ENCODE measurements at places on chromosomes 12 and 14.
A peak's percentile ranks its signal among the peaks of the same experiment; 100 is the strongest.

DNA sequence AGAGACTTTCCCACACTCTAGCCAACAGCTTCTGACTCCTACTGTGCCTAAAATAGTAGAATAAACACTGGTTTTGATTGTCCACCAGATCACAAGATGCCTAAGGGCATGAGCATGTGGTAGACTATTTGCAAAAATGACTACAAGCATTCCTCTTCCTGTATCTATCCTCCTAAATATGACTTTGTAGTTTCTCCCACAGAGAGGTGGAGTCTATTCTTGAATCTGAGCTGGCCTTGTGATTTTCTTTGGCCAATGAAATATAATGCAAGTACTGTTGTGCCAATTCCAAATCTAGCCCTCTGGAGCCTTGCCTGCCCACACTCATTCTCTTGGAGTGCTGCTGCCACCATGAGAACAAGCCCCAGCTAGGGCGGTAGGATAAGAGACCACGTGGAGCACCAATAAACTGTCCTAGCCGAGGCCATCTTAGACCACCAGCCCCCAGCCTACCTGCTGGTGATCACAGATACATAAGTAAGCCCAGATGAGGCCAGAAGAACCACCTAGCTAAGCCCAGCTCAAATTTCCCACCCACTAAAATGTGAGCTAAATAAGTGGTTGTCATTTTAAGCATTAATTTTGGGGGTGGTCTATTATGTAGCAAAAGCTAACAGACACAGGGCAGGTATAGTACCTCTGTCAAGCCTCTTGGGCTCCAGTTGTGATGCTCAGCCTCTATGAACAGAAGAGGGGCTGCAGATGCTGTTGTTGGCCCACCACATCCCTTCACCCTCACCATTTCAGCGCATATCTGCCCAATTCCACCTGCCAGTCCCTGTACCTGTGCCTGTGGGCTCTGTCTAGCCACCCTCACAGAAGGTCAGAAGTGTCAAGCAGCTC, 17.9 kb downstream of the ZFP36L1 start:
- DNase-seq, result no peak

GRCh38 chr12:6280053-6280469, 30.4 kb upstream of the PLEKHG6 start:
- no peak for DNase-seq

DNA sequence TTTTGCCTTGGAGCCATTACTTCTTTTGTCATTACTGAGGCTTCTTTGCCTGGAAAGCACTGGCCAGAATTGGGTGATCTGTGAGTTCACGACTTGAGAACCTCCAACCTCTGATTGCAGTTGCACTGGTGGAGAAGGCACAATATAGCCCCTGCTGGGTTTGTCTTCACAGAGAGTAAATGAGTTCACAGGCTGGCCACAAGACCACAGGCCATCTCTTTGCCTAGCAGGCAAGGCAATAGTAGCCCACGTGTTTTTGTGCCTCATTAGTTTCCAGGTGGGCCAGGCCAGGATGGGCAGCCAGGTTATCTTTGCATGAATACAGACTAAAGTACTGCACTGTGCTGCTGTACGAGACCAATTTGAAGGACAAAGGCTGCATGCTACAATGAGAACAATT, 468.8 kb downstream of the NRXN3 start:
- no peak for DNase-seq

DNA sequence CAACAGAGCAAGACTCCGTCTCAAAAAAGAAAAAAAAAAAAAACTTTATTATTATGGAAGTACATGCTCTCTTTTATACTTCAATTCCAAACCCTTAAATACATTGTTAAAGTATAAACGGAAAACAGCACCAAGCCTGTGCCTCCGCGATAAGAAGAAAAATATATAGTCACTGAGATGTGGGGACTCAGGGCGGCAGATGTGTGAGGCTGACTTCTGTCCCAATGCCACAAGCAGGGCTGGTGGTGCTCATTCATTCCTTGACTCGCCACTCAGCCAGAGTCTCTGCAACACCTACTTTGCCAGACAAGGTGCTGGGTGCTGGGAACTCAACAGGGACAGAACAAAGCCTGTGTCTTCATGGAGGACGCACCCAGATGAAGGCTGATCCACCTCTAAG, 13.8 kb downstream of the LGMN start:
- no peak for DNase-seq

GRCh38 chr12:114006482-114007425, 40.6 kb upstream of the RBM19 start:
- DNase-seq, result no peak

- DNase-seq, result no peak
Measured at GRCh38 chr12:83335748-83336147, 649.0 kb downstream of the TMTC2 start.

GRCh38 chr12:94147387-94147990, 888 bp upstream of the PLXNC1 start:
- no peak for DNase-seq

DNA sequence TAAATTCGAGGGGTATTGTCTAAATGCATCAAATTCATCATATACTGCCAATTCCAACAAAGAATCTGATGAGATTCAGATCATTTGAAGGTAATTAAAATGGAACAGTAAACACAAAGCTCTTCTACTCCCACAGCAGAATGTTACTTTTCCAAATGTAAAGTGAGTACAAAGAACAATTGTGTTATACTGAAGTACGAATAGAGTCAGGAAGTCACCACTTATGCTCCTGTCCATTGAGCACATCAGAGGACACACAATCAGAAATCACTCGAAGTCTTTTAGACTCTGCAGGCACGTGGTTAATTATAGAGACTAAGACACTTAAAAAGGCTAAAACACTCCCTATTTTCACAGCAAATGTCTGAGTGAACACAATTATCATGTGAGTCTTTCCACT, 388.5 kb upstream of the MIS18BP1 start:
- no peak for DNase-seq

- no peak for DNase-seq
Measured at GRCh38 chr12:718756-719102, 33.6 kb upstream of the WNK1 start.

GRCh38 chr14:81261176-81261575, 40.4 kb upstream of the GTF2A1 start:
- no peak for DNase-seq

DNA sequence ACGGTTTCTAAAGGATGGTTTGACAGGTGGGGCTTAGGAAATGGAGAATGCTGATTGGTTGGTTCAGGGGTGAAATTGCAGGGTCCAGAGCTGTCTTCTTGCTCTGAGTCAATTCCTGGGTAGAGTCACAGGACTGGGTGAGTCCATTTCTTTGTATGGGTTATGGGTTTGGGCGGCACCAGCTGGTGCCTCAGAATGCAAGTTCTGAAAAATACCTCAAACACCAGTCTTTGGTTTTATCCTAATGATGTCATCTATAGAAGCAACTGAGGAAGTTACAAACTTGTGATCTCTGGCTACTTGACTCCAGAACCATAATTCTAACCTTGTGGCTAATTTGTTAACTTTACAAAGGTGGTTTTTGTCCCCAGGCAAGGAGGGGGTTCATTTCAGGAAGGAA, 47.6 kb upstream of the EIF5 start:
- DNase-seq, result no peak

- no peak for DNase-seq
Measured at GRCh38 chr14:59297071-59297776, 108.8 kb downstream of the DAAM1 start.

- DNase-seq, result no peak
Measured at GRCh38 chr12:80196419-80196818, 97.1 kb downstream of the OTOGL start.

- DNase-seq, result no peak
Measured at GRCh38 chr14:105087308-105087962, 22.2 kb upstream of the GPR132 start.

DNA sequence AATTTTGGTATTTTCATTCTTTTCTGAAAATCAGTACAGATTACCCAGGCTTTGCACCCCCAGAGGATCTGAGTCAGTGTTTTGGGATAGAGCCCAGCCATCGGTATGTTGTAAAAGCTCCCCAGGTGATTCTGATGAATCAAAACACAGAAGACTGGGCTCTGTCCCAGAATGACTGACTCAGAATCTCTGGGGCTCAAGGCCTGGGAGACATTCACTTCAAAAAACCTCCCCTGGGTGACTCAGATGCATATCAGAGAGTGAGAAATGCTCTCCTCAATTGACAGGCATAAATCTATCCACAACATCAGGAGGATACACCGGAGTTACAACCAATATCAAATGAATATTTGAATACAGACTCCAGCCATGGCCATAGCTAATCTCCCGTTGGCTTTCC, 32.6 kb downstream of the SLC35F4 start:
- DNase-seq, result peak; percentile 2

DNA sequence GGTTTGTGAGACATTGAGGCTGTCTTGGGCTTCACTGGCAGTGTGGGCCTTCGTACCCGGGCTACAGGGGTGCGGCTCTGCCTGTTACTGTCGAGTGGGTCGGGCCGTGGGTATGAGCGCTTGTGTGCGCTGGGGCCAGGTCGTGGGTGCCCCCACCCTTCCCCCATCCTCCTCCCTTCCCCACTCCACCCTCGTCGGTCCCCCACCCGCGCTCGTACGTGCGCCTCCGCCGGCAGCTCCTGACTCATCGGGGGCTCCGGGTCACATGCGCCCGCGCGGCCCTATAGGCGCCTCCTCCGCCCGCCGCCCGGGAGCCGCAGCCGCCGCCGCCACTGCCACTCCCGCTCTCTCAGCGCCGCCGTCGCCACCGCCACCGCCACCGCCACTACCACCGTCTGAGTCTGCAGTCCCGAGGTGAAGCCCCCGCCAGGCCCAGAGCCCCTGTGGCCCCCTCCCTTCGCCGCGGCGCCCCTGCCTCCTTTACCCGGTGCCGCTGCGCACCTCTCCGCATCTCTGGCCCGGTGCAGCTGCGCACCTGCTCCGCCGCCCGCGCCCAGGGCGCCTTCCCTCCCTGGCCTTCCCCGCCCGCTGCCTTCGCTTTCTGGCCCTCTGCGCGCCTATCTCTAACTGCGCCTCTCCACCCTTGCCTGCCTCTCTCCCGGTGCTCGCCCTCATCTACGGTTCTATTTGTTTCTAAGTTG, at the start of gene ENO2:
Gene ENO2 (plus strand): TSS at position 335 of the 701 bp plus-strand sequence. CDS start 1,253 bp downstream, outside the sequence.
- peak; percentile 82 for DNase-seq

GRCh38 chr12:59768031-59768430, 172.2 kb downstream of the SLC16A7 start:
- DNase-seq, result no peak

DNA sequence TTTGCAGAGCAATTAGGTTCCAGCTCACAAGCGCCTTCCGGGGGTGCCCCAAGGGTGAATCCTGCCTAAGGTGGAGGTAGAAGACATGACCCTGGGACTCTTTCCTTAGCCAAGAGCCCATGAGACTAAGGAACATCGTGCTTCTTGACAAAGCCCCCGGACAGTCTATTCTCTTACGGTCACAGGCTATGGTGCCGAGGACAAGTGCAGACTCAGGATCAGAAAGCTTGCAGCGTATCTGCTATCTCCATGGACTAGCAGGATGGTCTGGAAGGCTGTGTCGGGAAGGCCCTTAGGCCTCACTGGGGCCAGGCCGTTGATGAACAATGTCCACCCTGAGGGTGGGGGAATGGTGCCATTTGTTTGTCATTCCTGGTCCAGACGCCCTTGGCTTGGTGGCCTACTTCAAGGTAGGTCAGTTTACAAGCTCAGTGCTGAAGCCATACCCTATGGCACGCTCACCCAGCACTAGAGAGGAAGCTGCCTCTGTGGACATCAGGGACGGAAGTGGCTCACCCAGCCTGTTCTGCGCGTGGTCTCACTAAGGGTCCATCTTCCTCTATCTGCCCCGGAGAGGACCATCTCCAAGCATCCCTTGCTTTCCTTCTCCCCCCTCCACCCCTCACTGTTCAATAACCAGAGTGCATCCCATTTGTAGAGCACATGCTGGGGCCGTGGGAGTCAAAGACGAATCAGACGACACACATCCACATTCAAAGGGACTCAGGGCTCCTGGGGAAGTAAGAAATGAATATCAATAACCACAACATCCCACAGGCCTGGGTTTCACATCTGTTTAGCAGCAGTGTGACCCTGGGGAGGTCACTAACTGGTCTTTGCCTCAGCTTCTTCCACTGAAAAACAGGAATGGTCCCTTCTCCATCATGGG, 45.0 kb upstream of the IQSEC3 start:
- peak; percentile 19 for DNase-seq

DNA sequence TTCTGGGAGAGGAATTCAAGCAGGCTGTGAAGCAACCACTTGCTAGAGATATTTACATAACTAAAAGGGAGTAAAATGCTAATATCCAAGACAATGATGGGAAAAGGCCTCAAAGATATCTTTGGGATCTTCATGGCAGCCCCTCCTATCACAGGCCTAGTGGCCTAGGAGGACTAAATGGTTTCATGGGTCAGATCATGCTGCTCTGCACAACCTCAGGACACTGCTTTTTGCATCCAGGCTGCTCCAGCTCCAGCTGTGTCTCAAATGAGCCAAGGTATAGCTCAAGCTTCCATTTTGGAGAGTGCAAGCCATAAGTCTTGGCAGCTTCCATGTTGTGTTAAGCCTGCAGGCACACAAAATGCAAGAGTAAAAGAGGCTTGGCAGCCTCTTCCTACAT, 195.6 kb upstream of the SSTR1 start:
- DNase-seq, result no peak

DNA sequence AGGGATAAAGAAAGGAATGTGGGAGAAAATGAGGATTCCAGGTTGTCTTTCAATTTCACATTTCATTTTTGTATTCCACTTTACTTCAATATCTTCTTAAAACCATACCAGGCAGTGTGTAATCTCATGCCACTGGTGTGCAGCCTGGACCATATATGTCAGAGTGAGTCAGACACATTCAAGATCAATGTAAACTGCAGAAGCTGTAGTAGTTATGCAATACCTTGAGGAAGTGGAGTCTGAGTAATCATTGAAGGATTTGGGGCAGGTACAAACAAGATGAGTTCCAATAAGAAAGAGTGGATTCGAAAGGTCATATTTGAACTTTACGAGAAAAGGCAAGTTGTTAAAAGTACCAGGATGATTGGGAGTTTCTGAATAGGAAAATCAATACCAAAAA, 14.1 kb downstream of the PLCZ1 start:
- no peak for DNase-seq

GRCh38 chr12:27143256-27144069, 61.1 kb upstream of the C12orf71 start:
- DNase-seq, result no peak

DNA sequence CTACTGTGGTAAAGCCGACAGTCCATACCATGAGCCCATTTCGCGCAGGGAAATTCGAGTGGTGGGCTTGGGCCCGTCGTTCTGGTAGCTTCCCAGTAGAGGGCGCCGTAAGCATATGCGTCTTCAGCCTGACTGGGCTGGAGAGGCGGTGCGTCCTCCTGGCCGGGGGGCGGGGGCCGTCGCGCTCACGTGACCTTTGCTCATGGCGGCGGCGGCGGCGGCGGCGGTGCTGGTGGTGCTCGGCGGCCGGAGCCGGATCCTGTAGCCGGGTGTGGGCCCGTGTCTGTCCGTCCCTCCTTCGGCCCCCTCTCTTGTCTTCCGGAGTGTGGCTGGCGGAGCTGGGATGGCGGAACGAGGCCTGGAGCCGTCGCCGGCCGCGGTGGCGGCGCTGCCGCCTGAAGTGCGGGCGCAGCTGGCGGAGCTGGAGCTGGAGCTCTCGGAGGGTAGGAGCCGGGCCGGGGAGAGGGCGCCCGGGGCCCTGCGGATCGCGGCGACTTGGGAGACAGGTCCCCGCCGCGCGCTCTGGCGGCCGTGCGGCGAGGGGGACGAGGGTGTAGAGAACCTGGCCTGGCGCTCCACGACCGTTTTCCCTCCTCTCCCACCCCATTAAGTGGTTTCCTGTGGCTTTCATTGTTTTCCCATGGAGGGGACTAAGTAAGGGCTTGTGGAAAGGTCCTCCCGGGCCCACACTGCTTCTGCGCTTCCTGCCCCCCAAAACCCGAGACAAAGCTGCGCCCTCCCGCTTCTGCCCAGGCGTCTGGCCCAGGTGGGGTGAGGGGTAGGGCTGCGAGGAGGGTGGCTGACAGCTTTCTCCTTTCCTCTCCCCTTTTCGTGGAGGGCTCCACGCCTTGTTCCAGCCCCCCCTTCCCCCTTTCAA, at the start of gene DIP2B:
Gene DIP2B (plus strand): TSS at position 188 of the 877 bp plus-strand sequence. CDS start 156 bp downstream, at position 344.
- peak; percentile 96 for DNase-seq

Measured in stimulated activated CD4-positive, alpha-beta T cell treated with anti-CD3 and anti-CD28 coated beads, Interleukin-1b, Interleukin-23, amount 100 ng/mL, for 48 hours (primary cell).